ENCODE measurements at places on chromosomes 4 and X. TPM values are rescaled to one million over a fixed set of nuclear protein-coding genes. Genes with fewer than 3 reads are reported as not detected.

DNA sequence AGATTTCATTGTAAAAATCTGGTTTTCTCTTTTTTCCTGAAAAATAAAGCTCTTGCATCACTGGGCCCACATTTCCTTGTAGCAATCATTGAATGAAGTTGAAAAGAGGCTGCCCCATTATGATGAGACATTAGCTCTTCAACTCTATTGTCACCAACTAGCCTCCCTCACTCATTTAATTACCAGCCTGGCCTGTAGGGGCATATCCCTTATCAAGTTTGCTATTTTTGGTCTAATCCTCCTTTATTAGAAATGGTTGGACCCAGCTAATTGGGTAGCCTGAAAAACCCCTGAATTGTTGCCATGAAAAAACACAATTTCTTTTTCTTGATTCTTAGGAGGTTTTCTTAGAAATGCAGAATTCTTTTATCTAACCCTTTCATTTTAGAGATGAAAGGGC is 164.6 kb upstream of the CASK start:
- no peak for DNase-seq

DNA sequence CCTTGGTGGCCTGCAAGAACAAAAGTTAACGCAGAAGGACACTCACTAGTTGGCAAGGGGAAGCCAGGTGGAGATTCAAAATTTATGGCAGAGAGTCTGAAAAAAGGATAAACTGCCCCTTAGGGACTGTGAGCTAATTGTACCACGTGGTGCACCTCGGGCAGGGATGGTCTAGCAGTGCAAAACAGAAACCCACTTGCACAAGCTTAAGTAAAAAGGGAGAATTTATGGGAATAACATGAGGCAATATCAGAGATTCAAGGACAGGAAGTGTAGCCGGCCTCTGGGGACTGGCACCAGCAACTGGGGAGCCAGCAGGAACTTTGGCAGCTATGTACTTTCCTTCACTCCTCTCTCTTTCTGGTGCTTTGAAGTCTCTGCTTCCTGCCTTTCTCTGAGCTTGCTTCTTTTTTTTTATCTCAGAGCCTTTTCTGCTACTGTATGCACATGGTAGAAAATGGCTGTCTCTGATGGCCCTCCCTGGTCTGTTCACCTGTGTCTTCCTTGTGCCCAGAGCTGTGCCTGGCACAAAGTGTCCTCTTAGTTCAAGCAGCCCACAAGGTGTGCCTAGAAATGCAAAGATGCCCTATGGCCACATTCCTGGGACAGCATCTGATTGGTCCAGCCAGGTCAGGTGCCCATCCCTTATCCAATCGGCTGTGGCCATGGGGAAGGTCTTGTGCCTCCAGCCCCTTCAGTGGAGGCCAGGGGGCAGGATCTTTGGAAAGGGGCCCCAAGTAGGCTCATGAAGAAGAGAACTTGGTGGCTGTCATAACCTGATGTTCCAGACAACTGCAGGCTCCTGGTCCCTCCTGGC is 114.8 kb upstream of the ATP6AP2 start:
- no peak for DNase-seq

- no peak for DNase-seq
These were observed 10.9 kb downstream of the HHIP start for GRCh38 chr4:144656850-144657249.

The FAM47A gene
- total RNA-seq: not detected

The NEUROG2 gene
- total RNA-seq: not detected
